NCI-H526 treated with DMSO at 0.1 percent for 48 hours (cell line): ENCODE measurements at places on chromosomes 5 and 9.

- no peak for DNase-seq
These were observed 1.7 kb upstream of the PTGDS start for GRCh38 chr9:136975644-136976043.

DNA sequence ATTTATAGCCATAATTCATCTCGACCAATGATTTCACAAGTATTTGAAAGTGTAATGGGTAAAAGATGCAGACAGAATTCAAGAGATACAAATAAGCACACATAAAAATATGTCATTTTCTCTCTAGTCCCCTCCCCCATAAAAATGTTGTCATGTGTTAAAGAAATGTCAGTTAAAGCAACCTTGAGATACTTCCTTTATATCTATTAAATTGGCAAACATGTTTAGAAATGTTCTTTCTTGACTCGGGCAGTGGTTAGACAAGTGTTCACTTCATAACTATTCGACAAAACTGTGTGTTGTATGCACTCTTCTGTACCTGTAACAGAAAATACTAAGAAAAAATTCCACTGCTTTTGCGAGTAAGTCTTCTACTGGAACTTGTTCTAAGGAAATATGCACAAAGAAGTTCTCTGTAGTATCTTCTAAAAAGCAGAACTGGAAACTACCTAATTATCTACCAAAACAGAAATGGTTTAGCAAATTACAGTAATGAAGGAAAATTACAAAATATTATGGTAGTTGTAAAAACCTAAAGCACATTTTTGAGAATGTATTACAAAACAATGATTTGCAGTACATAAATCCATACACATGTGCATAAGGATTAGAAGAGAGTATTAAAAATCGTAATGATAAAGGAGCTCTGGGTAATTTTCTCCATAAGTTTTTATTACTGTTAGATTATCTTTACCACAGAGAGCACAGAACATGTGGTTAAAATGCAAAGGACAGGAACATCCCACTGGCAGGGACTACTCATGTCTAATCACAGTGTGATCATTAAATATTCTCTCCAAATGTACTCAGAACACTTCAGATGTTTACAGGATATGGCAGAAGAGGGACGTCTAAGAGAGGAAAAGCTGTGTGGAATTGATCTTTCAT is 35.9 kb downstream of the FBXW2 start:
- no peak for DNase-seq

GRCh38 chr5:57402761-57403160 is 79.8 kb downstream of the ACTBL2 start:
- no peak for DNase-seq

GRCh38 chr9:109791003-109791677 is 11.1 kb downstream of the PALM2AKAP2 start:
- DNase-seq, result no peak

DNA sequence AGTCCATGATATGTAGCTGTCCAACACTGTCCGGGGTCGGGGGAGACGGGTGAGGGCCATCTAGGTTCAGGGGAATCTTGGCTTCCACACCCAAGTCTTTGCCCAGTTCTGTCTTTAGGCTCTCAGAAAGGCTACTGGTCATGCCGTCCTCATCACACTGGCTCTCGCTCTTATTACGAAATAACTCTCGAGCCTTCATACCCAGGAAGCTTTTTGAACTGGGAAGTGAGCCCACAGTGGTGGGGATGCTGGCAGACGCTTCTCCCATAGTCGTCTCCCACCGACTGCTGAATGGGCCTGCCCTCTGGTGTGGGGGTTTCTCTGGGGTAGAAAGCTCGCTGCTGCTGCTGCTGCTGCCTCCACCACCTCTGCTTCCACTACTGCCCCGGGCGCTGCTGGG is 17.6 kb downstream of the SPACA9 start:
- DNase-seq, result no peak

DNA sequence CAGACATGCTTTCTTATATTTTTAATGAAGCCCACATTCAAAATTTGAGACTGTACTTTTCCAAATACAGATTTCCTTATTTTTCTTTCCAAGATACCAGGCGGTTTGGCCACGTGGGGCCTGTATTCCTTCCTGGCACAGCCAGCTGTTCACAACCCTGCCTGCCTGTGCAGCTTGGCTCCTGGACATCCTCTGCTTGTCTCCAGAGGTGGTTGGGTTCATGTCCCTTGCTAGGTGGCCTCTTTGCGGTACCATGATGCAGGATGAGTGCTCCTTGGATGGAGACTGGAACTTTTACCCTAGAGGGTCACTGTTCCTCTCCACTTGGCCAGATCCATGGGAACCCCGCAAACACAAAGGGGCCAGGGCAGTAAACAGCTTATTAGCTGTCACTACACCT is 297.5 kb upstream of the MSX2 start:
- DNase-seq, result no peak

GRCh38 chr9:22392523-22392922 is 54.1 kb upstream of the DMRTA1 start:
- no peak for DNase-seq

GRCh38 chr5:75281716-75282465 is 45.2 kb upstream of the ANKRD31 start:
- DNase-seq, result no peak

GRCh38 chr9:135255841-135256580 is 168.5 kb downstream of the OLFM1 start:
- DNase-seq, result no peak

DNA sequence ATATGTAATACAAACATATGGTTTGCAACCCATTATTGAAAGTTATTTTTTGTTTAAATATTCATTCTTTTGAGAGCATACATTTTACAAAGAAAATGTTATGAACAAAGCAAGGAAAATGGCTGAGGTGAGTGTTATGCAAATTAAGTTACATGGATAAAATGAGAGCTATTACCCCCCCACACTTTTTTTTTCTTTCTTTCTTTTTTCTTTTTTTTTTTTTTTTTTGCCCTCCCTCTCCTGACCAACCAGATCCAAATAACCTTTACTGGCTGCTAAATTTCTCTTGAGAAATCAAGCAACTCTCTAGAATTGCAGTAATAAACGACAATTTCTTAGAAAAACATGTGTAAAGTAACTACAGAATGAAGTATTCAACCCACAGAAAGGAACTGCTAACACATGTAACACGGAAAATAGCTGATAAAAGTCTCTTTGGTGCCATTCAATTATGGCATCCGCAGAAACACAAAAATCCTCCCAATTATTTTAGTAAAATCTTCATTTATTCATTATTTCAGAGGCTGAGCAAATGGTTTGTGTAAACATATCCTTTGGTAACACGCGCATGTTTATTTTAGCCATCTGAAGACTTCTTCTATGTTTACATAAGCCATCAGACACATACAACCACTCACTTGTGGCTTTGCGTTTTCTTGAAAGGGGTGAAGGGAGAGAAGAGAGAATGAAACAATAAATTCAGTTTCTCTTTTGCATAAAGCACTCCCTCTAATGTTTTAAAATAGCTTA is 216.1 kb downstream of the NFIB start:
- DNase-seq, result no peak

- no peak for DNase-seq
These were observed 18.0 kb downstream of the HTR4 start for GRCh38 chr5:148636353-148636752.

DNA sequence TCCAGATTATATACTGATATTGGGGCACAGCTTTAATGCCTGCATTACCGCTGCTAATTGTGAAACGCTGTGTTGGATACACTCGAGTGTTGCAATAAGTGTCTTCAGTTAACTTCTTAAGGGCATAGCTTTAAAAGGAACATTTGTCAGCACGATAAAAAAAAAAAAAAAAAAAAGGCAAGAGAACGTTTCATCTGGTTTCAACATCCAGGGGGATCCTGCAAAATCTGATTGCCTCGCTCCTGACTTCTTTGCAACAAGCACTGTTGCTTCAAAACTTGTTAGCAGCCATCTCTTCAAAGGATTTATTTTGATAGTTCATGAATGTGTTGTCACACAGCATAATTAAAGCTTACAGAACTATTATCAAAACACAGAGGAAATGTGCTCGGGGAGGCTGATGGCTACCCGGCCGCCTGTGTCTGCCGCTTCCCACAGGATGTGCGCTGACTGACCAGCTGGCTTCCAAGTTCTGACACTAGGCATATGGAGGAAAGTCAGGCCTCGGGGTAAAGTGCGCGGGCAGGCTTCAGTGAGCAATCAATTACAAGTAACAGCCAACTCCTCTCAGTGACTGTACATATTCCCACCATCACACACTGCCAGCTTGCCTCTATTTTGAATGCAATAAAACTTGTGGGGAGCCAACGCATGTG is 77.7 kb downstream of the EBF1 start:
- peak; percentile 76 for DNase-seq
